WERI-Rb-1 (cell line): ENCODE measurements at places on chromosomes 2 and 18.

DNA sequence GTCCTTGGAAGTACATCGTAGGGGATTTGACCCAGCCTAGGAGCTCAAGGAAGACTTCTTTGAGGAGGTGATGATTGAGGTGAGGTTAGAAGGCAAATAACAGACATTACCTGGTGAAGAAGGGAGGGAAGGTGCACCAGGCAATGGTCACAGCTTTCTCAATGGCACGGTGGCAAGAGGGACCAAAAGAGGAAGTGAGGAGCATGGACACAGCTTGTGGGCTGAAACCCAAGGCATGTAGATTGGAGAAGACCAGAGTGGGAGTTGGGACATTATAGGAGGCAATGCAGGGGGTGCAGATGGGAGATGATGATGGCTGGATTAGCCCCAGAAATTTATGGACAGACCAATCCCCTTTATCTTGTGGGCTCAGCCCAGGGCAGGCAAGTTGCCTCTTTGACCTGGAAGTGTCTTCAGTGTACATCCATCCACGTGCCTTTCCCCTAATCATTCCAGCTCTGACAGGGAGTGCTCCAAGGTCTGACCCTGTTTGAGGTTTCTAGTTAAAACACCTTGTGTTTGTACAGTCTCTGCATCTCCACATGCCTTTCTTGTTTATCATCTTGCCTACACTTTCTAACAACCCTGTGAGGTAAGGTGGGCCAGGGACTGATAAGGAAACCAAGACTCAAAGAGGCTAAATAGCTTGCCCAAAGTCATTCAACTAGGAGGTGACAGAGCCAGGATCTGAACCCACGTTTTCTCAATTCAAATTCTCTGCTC is 59.1 kb downstream of the NRP2 start:
- no peak for DNase-seq

GRCh38 chr2:11562011-11562410 is 28.2 kb downstream of the GREB1 start:
- no peak for DNase-seq

DNA sequence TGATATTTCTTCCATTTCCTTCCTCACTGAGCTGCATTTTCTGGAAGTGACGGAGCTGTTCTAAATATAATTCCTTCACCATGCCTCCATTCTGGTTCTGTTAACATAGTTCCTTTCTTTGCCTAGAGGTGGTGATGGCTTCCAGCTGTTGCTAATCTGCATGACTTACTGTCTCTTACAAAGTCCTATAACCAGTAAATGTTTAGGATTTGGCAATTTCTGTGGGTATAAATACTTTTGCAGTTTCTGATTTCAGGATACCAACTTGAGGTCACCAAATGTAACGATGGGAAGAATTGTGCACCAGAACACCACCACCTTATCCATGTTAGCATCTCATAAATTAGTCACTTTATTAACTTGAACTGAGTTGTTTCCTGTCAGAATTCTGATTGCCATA is 101.7 kb upstream of the FN1 start:
- DNase-seq: no peak

DNA sequence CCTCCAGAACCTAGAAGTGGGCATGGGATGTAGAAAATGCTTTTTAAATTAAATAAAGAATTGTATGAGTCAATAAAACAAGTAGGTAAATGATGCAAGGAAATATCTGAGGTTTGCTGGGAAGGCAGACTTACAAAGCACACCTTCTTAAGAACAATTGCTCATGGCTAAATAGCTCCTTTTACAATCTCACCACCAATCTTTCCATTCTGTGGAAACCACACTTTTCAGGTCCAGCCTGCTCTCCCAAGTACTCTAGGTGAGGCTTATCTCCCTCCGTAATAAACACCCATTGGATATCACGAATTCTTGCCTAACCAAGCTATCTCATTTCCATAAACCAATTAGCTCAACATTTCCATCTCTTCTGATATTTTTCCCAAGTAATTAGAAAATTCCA is 91.5 kb upstream of the SLC8A1 start:
- no peak for DNase-seq

- no peak for DNase-seq
Measured at GRCh38 chr2:239869272-239870155, 155.6 kb downstream of the NDUFA10 start.

- no peak for DNase-seq
Measured at GRCh38 chr2:155643056-155643775, 689.3 kb downstream of the NR4A2 start.

GRCh38 chr2:64214281-64215115 is 70.3 kb upstream of the PELI1 start:
- DNase-seq: no peak

- no peak for DNase-seq
Measured at GRCh38 chr18:43589611-43590151, 312.4 kb upstream of the SYT4 start.

- DNase-seq: no peak
Measured at GRCh38 chr2:223587301-223587700, 14.9 kb downstream of the SCG2 start.

DNA sequence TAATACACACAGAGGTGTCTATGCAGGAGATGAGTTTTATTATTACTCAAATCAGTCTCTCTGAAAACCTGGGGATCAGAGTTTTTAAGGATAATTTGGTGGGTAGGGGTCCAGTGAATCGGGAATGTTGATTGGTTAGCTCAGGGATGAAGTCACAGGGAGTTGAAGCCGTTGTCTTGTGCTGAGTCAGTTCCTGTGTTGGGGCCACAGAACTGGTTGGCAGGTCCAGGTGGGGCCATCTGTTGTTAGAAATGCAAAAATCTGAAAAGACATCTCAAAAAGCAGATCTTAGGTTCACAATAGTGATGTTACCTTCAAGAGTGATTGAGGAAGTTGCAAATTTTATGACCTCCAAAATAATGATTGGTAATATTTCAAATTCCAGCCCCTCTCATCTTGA is 86.9 kb downstream of the VSNL1 start:
- DNase-seq: no peak

GRCh38 chr2:241358470-241358869 is 2.4 kb downstream of the FARP2 start:
- no peak for DNase-seq

- DNase-seq: no peak
Measured at GRCh38 chr2:43241558-43241957, 15.2 kb upstream of the ZFP36L2 start.

DNA sequence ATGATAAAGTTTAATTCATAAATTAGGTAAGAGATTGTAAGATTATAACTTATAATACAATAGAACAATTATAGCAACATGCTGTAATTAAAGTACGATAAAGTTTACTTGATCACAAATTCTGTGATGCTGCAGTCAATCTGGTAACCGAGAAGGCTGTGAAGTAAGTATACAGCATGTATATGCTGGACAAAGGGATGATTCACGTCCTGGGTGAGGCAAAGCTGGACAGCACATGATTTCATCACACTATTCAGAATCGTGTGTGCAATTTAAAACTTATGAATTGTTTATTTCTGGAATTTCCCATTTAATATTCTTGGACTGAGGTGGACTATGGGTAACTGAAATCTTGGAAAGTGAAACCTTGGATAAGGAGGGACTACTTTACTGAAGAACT is 522.2 kb upstream of the CNTNAP5 start:
- no peak for DNase-seq

GRCh38 chr2:176166272-176166671 is 9.2 kb downstream of the HOXD3 start:
- no peak for DNase-seq

DNA sequence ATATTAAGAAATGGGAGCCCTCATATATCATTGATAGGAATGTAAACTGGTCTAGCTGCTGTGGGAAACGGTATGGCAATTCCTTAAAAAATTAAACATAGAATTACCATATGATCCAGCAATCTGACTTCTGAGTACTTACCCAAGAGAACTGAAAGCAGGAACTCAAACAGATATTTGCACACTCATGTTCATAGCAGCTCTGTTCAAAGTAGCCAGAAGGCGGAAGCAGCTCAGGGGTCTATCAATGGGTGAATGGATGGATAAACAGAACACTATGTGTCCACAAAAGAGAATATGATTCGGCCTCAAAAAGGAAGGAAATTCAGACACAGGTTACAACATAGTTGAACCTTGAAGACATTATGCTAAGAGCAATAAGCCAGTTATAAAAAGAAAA is 135.7 kb upstream of the NDUFV2 start:
- DNase-seq: no peak

DNA sequence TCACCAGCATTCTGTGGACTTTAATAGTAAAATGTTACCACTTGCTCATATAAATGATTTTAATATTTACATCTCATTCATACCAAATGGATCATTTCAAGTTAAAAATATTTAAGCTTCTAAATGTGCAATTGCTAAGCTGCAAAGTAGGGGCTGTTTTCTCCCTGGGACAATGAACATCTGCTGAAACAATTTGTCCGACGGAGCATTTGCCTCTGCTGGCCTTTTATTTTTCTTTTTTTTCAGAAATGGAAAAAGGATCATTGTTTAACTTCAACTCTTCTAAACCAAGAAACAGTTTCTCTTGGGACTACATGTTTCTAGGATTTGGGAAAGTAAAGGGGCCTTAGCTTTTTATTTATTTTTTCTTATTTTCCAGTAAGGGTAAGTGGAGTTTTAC is 43.8 kb upstream of the ITPRID2 start:
- no peak for DNase-seq

- DNase-seq: peak; percentile 92
Measured at GRCh38 chr2:84314901-84315330, 144.2 kb downstream of the SUCLG1 start.

DNA sequence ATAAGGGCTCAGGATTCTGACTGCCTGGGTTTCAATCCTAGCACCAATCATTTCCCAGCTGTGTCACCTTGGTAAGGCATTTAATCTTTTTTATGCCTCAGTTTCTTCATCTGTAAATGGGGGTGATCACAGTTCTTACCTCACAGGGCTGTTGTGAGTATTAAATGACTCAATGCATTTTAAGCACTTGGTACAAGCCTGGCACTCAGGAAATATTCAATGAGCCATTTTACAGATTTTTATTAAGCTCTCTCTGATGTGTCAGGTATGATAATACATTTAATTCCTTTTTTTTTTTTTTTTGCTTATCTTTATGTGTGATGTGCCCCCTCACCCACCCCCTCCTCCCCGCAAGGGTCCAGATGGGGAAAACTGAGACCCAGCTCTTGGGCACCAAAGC is 12.0 kb downstream of the SPEG start:
- DNase-seq: no peak

DNA sequence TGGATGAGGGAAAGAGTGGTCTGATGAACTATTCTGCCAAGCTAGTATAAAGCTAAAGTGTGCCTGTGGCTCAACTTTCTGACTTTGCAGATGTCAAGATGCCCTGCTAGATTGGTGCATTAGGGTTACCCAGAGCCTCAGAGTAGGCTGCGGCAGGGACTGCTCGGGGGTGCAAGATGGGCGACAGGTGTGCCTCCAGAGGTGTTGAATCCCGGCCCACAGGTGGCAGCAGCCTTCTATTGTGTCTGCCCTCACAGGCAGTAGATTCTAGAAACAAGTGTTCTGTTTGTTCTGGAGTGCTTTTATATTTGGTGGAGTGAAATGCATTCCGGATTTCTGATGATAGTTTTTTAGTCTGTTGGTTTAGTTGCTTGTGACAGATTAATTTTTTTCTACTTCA is 131.6 kb upstream of the IL1R2 start:
- DNase-seq: no peak

DNA sequence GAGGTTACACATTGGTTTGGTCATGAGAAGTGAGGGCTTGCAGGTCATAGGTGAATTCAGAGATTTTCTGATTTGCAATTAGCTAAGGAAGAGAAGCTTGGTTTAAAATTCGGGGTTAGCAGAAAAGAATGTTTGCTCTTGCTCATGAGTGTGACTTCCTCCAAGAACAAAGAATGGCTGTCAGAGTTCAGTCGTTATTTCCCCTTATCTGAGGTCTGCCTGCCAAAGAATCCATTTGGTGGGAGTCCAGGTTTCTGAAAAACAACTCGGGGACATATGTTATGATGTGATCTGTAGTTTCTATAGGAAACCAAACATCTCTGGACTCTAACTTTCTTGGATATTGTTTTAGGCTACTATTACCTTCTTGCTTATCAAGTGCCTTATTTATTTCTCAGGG is 3.2 kb upstream of the UGT1A6 start:
- DNase-seq: no peak

- DNase-seq: no peak
Measured at GRCh38 chr18:46220116-46220515, 115.9 kb downstream of the HAUS1 start.
